ENCODE measurements at places on chromosomes 2 and 18. TPM values are rescaled to one million over a fixed set of nuclear protein-coding genes. Genes with fewer than 3 reads are reported as not detected.
A peak's percentile ranks its signal among the peaks of the same experiment; 100 is the strongest.

DNA sequence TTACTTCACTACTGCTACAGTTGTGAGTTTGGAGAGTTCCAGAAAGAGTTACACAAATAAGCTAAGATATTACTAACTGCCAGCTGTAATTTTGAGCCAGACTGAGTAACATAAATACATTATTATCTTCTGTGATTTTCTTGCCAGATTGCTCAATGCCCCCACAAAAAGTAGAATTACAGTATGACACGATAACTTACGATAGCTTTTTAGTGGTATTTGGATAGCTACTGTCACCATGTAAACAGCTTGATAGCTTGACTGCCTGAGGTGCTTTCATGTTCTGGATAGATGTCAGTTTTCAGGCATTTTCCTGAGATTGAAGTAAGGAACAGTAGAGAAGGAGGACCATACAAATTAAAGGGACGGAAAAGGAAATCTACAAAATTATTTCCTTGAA, 533.3 kb downstream of the SOCS6 start:
- no peaks in the 10 kb centered on the region for H3K4me1 ChIP-seq
- DNase-seq = no peak
- no peaks in the 10 kb centered on the region for H3K36me3 ChIP-seq

GRCh38 chr2:59957504-59957903, 596.0 kb downstream of the BCL11A start:
- no peaks in the 10 kb centered on the region for H3K36me3 ChIP-seq
- no peaks in the 10 kb centered on the region for H3K27me3 ChIP-seq
- H3K4me1 ChIP-seq = no peaks in the 10 kb centered on the region
- no peak overlapping the region for H3K27ac ChIP-seq
- no peak for DNase-seq

DNA sequence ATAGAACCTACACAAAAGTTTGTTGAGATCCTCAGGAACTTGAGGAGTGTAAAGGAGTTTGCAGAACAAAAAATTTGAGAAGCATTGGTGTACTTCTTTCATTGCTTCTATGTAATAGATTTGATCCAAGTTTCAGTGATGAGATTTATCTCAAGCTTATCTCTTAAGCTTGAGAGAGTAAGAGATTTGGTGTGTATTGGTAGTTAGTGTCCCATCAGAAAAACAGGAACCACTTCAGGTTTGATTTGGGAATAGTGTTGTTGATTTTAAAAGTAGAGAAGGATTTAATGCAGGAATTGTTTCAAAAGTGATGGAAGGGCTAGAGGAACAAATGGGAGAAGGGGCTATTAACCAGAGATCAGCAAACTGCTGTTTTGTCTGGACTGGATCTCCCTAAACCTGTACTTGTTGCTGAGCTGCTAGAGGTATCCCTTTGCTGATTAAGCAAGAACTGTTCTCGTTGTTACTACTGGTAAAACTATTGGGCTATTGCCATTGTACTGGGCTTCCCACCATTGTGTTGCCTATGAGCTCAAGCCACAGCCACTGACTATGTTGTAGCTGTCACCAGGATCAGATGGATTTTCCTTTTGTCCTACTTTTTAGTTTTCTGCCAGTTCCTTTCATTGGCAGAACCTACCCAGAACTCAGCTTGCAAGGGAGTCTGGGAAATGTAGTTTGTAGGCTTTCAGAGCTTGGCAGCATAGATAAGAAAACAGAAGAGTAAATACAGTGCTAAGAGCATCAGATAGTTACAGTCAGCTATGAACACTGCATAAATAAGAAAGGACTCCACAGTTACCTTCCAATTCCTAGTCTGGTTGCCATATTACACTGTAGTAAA, 39.3 kb downstream of the RAB10 start:
- H3K27me3 ChIP-seq = no peaks in the 10 kb centered on the region
- H3K36me3 ChIP-seq = no peaks in the 10 kb centered on the region
- H3K4me3 ChIP-seq = no peak overlapping the region
- H3K27ac ChIP-seq = no peak overlapping the region
- peak; percentile 17 for DNase-seq

DNA sequence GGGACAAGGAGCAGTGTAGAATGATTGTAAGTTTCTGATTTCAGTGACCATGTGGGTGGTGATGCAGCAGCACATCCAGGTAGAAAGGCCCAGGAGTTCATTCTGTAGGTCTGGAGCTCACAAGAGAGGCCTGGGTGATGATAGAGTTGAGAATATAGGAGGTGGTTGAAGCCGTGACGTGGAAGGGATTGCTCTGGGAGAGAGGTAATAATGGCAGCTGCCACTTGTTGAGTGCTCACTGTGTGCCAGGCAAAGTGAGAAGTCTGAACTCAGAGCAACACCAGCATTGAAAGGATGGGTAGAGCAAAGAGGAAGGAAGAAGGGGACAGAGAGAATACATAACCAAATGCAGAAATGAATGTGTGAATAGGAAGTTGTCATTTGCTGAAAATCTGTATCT, 3.3 kb downstream of the TTLL4 start:
- H3K27ac ChIP-seq = no peak overlapping the region
- no peak for DNase-seq
- no peaks in the 10 kb centered on the region for H3K27me3 ChIP-seq
- peaks cover 2% of the 10 kb centered on the region for H3K36me3 ChIP-seq

GRCh38 chr2:41847744-41848441, 199.9 kb upstream of the PKDCC start:
- no peak for DNase-seq
- H3K4me1 ChIP-seq = no peaks in the 10 kb centered on the region
- peaks cover 18% of the 10 kb centered on the region for H3K27me3 ChIP-seq
- H3K36me3 ChIP-seq = no peaks in the 10 kb centered on the region

The TUBB8B gene
- polyA plus RNA-seq = 0.33 TPM

The RUFY4 gene
- polyA plus RNA-seq = not detected

The PAIP2B gene
- 0.13 TPM for polyA plus RNA-seq

DNA sequence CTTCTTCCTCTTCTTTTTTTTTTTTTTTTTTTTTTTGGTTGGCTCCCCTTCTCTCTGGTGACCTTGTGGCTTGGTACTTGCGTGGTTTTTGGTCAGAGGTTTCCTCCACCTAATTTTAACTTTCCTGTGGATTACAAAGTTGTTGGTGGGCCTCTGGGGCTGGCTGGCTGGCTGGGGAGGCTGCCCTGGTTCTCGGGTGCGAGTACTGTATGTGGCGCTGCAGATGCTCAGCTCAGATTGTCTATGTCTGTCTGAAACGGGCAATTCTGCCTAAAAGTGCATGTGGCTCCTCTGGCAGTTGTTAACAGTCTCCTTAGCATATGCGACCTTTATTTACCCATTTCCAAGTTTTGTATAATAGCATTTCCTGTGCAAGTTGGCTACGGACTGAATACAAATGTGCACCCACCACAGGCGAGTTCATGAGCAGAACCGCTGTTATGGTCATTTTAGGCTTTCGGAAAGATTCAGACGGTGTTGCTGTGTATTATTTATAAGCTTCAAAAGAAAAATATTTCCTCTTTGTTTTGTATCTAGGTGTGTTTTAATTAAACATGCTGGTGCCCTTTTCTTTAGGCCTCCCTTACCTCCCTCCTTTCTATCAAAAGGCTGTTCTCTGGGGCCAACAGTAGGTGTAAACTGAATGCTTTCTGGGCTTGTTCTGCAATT, 4.4 kb downstream of the TBR1 start:
- peaks cover 14% of the 10 kb centered on the region for H3K4me1 ChIP-seq
- no peak overlapping the region for H3K27ac ChIP-seq
- H3K27me3 ChIP-seq = peaks cover 100% of the 10 kb centered on the region
- H3K4me3 ChIP-seq = no peak overlapping the region
- DNase-seq = no peak

- DNase-seq = no peak
- H3K4me3 ChIP-seq = no peak overlapping the region
- no peak overlapping the region for H3K27ac ChIP-seq
- no peaks in the 10 kb centered on the region for H3K27me3 ChIP-seq
- H3K4me1 ChIP-seq = no peaks in the 10 kb centered on the region
These were observed 500.9 kb upstream of the DSEL start for GRCh38 chr18:68017385-68017784.

GRCh38 chr18:71221405-71221804, 932.6 kb downstream of the SOCS6 start:
- no peak overlapping the region for H3K27ac ChIP-seq
- H3K27me3 ChIP-seq = no peaks in the 10 kb centered on the region
- no peak overlapping the region for H3K4me3 ChIP-seq
- no peak for DNase-seq

The ANKRD62 gene
- not detected for polyA plus RNA-seq

- H3K4me3 ChIP-seq = peak overlapping the region; percentile 22
- H3K4me1 ChIP-seq = peaks cover 37% of the 10 kb centered on the region
- DNase-seq = no peak
- H3K36me3 ChIP-seq = no peaks in the 10 kb centered on the region
- no peak overlapping the region for H3K27ac ChIP-seq
- H3K27me3 ChIP-seq = peaks cover 22% of the 10 kb centered on the region
These were observed 3.2 kb downstream of the ID2 start for GRCh38 chr2:8684878-8685696.

The MROH2A gene
- polyA plus RNA-seq = not detected

- no peak overlapping the region for H3K4me3 ChIP-seq
- H3K36me3 ChIP-seq = no peaks in the 10 kb centered on the region
- no peaks in the 10 kb centered on the region for H3K27me3 ChIP-seq
- H3K4me1 ChIP-seq = no peaks in the 10 kb centered on the region
- no peak for DNase-seq
These were observed 26.5 kb downstream of the SLC16A14 start for GRCh38 chr2:230042195-230042594.

- no peaks in the 10 kb centered on the region for H3K36me3 ChIP-seq
- DNase-seq = no peak
- no peaks in the 10 kb centered on the region for H3K27me3 ChIP-seq
- no peak overlapping the region for H3K27ac ChIP-seq
- H3K4me3 ChIP-seq = no peak overlapping the region
These were observed 369.8 kb downstream of the ARHGAP15 start for GRCh38 chr2:143499061-143499460.

DNA sequence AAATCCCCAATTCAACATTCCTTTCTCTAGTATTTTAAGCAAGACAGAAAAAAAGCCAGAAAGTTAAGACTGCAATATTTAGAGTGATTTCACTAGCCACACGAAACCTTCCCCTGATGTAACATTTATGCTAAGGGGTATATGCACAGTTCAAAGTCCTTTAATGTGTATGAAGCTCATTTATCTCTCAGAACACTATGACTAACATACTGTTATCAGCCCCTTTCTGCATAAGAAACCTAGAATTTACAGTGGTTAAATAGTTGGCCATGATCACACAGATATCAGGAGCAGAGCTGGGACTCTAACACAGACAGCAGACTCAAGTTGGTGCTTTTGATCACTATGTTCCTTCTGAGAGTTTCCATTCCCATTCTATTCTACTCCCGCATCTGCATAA, 185.5 kb downstream of the CDH2 start:
- no peak for DNase-seq
- no peaks in the 10 kb centered on the region for H3K27me3 ChIP-seq
- H3K4me3 ChIP-seq = no peak overlapping the region
- H3K27ac ChIP-seq = no peak overlapping the region
- H3K36me3 ChIP-seq = peaks cover 2% of the 10 kb centered on the region

- peaks cover 11% of the 10 kb centered on the region for H3K27me3 ChIP-seq
- no peak for DNase-seq
- no peaks in the 10 kb centered on the region for H3K36me3 ChIP-seq
These were observed 2.3 kb downstream of the ATP6V1B1 start for GRCh38 chr2:70937866-70938585.

- H3K27me3 ChIP-seq = no peaks in the 10 kb centered on the region
- H3K4me3 ChIP-seq = no peak overlapping the region
- peak; percentile 39 for DNase-seq
- no peaks in the 10 kb centered on the region for H3K4me1 ChIP-seq
These were observed 270.8 kb downstream of the NYAP2 start for GRCh38 chr2:225670111-225670974.

GRCh38 chr2:1077911-1078310, 127.3 kb downstream of the SNTG2 start:
- no peaks in the 10 kb centered on the region for H3K27me3 ChIP-seq
- H3K4me3 ChIP-seq = no peak overlapping the region
- DNase-seq = no peak

The PECR gene
- polyA plus RNA-seq = 4.1 TPM

The HOXD13 gene
- not detected for polyA plus RNA-seq

The IL1B gene
- 0.25 TPM for polyA plus RNA-seq

- no peak for DNase-seq
- no peaks in the 10 kb centered on the region for H3K27me3 ChIP-seq
- no peaks in the 10 kb centered on the region for H3K36me3 ChIP-seq
- H3K4me3 ChIP-seq = no peak overlapping the region
- no peaks in the 10 kb centered on the region for H3K4me1 ChIP-seq
These were observed 198.8 kb downstream of the KCNS3 start for GRCh38 chr2:18077231-18077630.

The TMEM37 gene
- 13.6 TPM for polyA plus RNA-seq

DNA sequence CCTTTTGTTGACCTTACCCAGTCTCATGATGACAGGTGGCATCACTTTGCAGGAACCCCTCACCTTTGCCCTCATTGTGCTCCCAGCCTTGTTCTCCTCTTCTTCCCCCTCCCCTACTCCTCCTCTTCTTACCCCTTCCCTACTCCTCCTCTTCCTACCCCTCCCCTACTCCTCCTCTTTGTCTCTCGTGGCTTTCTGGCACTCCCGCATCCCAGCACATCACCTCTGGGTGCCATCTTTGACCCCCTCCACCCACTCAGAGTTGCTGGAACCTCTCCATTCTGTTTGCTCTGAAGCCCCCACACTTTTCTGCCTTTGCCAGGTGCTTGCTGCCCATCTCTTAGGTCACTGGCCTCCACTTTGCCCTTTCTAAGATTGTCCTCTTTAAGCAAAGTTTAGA, 17.1 kb downstream of the UBE2F start:
- DNase-seq = no peak
- no peaks in the 10 kb centered on the region for H3K27me3 ChIP-seq
- no peaks in the 10 kb centered on the region for H3K36me3 ChIP-seq
- no peak overlapping the region for H3K4me3 ChIP-seq

DNA sequence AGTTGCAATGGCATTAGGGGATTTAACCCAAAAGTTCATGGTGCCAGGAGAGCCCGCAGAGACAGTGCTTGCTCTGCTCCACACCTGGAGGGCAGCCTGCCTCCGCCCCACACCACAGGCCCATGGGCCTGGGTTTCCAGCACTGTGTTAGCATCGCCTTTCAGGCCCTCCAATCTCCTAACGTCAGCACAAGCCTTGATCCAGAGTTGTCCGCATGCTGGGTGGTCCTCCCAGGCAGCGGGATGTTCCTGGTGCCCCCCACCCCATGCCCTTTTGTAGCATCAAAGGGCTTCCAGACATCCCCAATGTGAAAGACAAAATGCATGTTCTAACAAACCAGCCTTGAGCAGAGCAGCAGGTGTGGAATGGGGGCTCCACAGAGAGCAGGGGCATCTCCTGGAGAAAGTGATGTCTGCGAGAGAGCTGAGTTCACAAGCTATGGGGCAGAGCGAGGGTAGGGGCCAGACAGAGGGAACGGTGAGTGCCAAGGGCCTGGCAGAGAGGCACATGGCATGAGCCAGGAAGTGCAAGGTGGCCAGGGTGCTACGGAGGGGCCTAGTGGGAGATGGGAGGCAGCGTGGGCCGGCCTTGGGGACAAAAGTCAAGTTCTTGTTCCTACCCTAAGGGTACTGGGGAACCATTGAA, 119.2 kb downstream of the CYP26B1 start:
- DNase-seq = no peak
- H3K36me3 ChIP-seq = no peaks in the 10 kb centered on the region
- H3K4me1 ChIP-seq = no peaks in the 10 kb centered on the region
- H3K27ac ChIP-seq = no peak overlapping the region
- H3K27me3 ChIP-seq = peaks cover 5% of the 10 kb centered on the region
- no peak overlapping the region for H3K4me3 ChIP-seq
